ENCODE measurements at places on chromosomes 12 and 14.

GRCh38 chr12:130990034-130990433, 36.3 kb downstream of the ADGRD1 start:
- no peak for DNase-seq

DNA sequence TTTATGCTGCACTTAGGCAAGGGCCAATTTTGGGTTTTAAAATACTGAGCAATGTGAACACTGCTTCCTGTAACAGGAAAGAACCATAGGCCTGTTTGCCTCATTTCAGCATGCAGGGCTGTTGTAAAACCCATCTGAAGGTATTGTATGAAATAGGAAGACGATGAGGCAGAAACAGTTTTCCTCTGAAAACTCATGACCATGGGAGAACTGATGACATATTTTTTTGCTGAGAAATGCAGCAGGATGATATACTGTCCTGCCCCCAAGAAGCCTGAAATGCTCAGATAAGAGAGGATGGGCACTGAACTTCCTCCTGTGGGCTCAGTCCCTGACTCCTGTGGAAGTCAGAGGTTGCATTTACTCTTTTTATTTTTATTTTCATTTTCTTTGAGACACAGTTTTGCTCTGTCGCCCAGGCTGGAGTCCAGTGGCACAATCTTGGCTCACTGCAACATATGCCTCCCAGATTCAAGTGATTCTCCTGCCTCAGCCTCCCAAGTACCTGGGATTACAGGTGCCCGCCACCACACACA, 17.4 kb downstream of the PYGL start:
- no peak for DNase-seq

- DNase-seq, result no peak
Measured at GRCh38 chr14:85002846-85003245, 527.1 kb upstream of the FLRT2 start.

DNA sequence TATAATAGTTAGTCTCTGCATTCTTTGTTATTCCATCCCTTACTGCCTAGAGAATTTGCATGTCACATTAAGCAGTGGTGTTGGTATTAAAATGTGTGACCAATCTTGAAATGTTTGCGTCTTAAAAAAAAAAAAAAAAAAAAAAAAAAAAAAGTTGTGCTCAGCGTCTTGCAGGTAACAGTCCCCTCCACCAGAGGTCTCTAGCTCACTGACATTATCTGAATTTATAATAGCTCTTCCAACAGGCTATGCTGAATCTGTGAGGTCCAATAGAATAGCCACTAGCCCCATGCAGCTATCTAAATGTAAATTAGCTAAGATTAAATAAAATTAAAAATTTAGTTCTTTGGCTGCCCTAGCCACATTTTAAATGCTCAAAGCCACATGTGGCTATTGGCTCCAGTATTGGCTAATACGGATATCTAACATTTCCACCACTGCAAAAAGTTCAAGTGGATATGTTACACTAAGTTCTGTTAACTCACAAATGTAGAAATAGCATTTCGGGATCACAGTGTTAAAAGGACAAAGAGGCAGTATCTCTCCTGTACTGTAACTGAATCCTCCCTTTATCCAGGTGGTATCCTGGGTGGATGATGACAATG, 28.7 kb downstream of the NKX2-8 start:
- DNase-seq, result peak; percentile 72

GRCh38 chr14:105090493-105091053, 25.3 kb upstream of the GPR132 start:
- peak; percentile 94 for DNase-seq

GRCh38 chr12:6373022-6373787, 2.2 kb downstream of the SCNN1A start:
- DNase-seq, result no peak

GRCh38 chr12:116136340-116136739, 141.2 kb downstream of the MED13L start:
- DNase-seq, result peak; percentile 60

GRCh38 chr12:41438854-41439541, 250.9 kb downstream of the PDZRN4 start:
- no peak for DNase-seq

GRCh38 chr12:27498761-27499160, 25.2 kb upstream of the PPFIBP1 start:
- DNase-seq, result no peak
